ENCODE measurements at places on chromosomes 6 and 20.
A peak's percentile ranks its signal among the peaks of the same experiment; 100 is the strongest.

- peak; percentile 32 for DNase-seq
Measured at GRCh38 chr6:136846046-136846445, 23.7 kb downstream of the PEX7 start.

- DNase-seq = no peak
Measured at GRCh38 chr20:17505636-17506517, 25.3 kb downstream of the BFSP1 start.

- no peak for DNase-seq
Measured at GRCh38 chr6:156699017-156699421, 78.2 kb upstream of the ARID1B start.

DNA sequence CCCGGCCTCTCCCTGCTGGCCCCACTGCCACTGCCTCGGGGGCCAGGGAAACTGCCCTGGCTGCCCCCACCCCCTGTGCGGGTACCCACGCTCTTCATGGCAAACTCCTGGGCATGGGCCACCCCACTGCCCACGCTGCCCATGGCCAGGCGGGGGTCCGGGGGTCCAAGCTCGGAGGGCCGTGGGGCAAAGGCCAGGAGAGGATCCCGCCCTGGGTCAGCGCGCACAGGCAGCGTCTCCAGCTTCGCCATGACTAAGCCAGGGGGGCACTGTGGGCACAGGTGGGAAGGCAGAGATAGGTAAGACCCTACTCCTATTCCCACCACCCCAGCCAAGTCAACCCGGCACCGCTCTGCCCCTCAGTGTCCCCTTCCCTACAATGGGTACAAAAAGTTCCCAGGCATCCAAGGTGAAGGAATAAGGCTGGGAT is 6.4 kb downstream of the LZTS3 start:
- DNase-seq = no peak

DNA sequence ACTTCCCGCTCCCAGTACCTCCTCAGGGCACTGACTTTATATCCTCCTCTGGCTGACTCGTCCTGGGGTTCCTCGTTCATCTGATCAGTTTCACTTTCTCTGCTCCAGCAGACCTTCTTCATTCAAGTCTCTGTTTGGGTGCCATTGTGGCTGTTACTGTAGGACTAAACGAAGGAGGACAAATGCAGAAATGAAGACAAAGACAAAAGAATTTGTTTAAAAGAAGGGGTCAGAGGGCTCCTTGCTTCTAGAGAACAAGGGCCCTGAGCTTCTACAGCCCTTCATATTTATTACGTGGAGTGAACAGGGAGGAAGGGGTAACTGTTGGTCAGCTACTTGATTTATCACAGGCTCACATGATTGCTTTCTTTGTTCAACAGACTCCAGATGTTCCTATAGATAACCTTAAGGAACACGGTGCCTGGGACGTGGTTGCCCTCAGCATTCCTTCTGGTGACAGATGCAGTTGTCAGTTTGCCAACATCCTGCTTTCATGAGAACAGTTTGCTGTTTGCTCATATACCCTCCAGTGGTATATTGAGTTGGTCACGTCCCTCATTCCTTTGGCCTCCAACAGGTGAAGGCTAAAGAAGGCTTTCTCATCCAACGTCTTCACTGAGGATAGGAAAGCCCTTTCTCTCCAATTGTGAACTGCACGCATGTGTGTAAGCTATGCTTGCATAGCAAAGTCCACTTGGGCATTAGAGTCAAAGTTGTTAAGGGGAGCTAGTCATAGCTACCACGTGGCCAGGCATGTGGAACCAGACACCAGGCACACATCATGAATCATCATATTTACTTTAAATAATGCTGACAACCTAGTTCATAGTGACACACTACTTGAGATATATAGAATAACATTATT is 69.1 kb upstream of the BTN3A2 start:
- peak; percentile 69 for DNase-seq

GRCh38 chr20:14817101-14817500 is 479.7 kb upstream of the FLRT3 start:
- DNase-seq = no peak

DNA sequence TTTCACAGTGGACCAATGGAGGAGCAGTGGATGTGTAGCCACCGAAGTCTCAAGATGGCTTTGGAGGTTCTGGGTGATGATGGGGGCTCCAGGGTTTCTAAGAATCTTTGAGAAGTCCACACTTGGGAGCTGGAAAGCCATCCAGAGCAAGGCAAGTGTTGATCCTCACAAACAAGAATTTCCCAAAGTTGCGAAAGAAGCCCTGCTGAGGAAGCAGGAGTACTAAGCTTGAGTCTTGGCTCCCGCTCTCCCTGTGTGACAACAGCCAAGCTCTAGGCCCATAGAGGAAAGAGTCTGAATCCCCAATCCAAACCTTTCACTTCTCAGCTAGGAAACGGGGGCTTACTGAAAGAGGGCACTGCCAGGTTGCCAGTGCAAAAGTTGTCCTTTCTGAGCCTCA is 106.0 kb downstream of the EDN3 start:
- DNase-seq = no peak

- no peak for DNase-seq
Measured at GRCh38 chr6:108612852-108613251, 52.1 kb downstream of the FOXO3 start.

DNA sequence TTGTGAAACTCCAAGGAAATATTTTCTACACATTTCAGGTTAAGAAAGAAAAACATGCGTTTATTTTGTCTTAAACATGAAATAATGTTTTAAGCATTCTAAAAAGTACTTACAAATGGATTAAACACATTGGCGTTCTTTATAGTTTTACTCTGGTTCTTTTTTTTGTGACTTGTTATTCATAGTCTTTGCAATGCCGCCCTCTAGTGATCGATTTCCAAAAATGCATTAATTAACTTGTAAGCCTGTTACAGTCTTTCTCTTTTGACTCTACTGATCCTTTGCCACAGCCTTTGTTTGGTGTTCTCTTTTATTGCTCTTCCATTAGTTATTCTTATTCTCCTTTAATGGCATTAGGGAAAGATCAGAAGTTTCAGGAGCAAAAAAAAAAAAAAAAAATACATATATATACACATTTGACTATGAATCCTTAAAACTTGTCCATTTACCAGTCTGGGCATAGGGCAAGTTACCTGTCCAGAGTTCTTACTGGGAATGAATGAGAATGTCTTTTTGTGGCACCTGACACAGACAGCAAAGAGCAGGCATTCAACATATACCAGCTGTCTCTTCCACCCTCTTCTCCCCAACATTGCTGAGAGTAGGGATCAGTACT is 59.9 kb downstream of the MACROD2 start:
- peak; percentile 55 for DNase-seq

- no peak for DNase-seq
Measured at GRCh38 chr6:55758156-55758937, 117.0 kb downstream of the BMP5 start.

GRCh38 chr20:46350201-46350985 is 42.1 kb upstream of the CDH22 start:
- no peak for DNase-seq

GRCh38 chr6:1087154-1087843 is 224.6 kb upstream of the FOXQ1 start:
- DNase-seq = no peak

DNA sequence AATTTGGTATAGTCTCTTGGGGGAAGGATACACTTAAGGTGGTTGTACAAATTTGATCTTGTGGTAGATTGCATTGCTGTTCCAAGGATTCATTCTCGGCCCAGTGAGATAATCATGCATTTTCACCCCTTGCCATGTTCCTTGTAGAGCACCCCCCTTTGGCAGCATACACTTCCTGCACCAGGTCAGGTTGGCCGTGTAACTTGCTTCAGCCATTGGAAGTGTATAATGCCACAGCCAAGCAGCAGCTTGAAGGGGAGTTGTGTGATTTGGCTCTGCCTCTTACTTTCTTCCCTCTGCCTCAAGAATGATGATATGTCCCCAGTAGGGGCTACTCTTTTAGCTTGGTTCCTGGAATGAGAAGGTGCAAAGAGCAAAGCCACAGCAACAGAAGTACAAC is 21.9 kb downstream of the CCN2 start:
- DNase-seq = no peak

DNA sequence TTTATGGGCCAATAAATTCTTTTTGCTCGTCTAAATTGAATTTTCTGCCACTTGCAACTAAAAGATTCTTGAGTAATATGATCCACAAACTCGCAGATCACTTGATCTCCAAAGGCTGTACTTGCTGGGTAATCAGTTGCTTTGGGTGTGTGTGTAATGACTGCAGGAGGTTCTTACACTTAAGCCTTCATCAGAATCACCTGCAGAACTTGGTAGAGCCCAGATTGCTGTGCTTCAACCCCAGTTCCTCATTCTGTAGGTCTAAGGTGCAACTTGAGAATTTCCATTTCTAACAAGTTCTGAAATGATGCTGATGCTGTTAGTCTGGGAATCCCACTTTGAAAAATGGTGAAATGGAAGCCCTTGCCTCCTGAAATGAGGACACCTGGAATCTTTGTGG is 12.9 kb upstream of the FKBP1A start:
- DNase-seq = no peak

Measured in LNCaP clone FGC (cell line).